ENCODE measurements at places on chromosomes 12 and 14.

GRCh38 chr12:128637642-128638606, 185.8 kb downstream of the SLC15A4 start:
- no peak for DNase-seq

- no peak for DNase-seq
Observed at GRCh38 chr14:58822856-58823255, 185.1 kb downstream of the DACT1 start.

DNA sequence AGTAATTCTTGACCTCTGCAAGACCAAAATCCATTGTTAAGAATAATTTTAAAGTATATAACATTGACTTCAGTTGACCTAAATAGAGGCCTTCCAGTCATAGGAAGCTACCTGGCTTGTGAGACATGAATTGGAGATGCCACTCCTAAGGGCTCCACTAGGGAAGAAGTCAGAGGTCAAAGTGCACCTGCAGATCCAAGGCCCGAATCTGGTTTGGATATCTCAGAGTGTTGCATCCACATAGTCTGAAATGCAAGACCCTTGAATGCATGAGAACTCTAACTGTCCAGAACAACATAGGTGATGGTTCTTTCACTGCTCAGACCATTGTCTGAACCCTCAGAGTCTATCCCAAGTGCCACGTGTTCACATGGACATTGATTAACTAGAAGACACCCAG, 22.4 kb downstream of the RFX4 start:
- no peak for DNase-seq

- DNase-seq = no peak
Observed at GRCh38 chr12:58925751-58926150, 5.4 kb upstream of the LRIG3 start.

- DNase-seq = no peak
Observed at GRCh38 chr14:91354221-91354916, 63.3 kb downstream of the CCDC88C start.

GRCh38 chr12:71854594-71854993, 15.0 kb downstream of the TBC1D15 start:
- DNase-seq = no peak

GRCh38 chr14:85934886-85935254, 404.9 kb downstream of the FLRT2 start:
- DNase-seq = no peak

DNA sequence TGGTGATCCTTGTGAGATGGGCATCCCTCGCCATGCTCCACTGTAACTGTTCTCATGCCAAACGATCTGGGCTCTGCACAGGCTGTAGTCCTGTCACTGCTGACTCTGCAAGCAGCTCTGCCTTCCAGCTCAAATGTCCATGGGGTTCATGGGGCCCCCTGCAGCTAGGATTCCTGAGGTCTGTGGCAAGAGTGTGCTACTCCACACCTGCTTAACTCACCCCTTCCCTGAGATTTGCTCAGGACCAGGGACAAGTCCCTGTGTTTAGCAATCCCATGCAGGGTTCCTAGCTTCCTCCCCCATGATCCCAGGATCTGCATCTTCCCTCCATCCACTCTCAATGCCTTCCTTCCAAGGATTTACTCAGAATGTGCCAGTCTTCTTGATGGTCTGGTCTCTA, 241.0 kb downstream of the ASCL1 start:
- no peak for DNase-seq

DNA sequence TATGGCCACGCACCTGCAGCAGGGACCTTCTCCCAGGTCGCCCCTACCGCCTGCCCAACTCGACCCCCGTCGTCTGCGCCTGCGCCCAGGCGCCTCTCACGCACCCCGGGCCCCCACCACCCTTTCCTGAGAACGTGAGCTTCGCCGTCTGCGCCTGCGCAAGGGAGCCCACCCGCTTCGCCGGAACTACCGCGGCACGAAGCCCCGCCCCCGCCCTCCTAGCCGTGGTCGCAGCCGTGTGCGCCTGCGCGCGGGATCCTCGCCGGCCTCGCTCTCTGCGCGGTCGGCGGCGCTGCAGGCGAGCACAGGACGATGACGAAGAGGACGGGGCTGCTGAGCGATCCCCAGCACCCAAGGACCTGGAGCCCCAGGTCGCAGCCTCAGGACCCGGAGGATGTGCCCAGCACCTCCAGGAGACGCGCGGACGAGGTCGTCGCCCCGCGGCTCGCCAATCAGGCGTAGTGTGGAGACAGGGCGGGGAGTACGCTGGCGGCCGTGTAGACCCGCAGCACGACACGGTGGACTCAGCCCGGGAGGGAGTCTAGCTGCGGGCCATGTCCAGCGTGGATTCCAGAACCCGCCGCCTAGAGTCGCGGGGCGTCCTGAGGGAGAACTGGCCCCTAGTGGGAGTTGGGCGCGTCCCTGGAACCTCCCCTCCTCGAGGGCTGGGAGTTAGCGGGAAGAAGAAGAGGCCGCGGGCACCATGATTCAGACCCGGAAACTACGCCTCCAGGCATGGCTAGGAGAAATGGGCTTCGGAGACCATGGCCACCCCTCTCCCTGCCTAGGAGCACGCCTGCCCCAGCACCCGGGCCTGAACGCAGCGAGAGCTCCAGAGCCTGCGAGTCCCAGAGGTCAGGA, 1120.8 kb upstream of the TMEM132C start:
- DNase-seq = no peak

DNA sequence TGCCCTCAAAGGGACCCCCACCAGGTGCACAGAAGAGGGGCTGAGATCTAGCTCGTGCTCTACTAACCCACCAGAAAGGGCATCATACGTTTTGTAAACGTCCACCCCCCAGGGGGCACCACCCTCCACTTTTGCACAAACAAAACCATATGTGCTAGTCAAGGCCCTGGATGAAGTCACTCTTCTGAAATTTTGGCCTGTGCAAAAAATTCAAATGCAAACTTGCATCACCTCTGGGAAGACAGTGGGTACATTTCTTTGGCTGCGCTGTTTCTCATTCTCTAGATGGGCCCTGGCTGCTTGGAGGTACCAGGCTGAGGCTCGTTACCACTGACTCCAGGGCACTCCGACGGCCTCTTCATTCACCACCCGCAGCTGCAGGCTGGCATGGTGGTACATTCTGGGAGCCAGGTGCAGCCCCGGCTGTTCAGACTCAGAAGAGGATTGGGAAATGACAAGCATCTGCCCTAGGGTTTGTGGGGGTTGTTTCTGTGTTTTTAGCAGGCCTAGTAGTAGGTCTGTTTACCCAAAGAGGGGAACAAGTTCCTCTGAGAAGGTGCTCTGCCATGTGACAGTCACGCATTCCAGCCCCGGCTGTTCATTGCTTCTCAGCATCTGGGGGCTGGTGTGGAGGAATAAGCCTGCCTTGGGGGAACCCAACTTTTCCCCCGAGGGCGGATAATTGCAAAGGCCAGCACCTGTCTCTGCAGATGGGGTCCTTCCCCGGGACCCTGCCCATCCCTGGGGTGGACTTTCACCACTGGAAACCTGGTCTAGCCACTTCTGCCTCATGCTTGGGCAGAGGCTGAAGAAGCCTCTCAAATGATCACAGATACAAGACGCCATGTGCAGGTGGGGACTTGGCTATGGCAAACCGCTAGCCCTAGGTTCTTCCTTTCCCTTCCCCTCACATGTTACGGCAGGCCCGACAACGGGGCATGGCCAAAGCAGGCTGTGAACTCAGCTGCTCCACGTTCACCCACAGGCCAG, 147.6 kb downstream of the DPF3 start:
- no peak for DNase-seq

DNA sequence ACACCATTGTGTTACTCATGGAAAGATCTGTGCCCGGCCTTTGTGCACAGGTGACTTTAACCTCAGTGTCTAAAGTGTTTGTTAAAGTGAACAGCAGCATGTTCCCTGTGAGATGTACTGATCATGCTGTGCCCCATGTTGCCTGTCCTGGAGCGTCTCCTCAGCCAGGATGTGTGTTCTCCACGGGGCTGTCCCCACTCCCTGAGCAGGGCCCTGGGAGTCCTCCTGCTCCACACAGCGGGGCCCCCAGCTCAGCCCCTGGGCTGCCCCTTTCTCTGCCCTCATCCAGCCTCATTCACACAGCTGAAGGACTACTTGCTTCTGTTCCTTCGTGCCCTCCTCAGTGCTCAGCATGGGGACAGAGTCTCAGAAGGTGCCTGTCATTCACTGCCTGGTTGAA, 131.5 kb downstream of the SLC38A6 start:
- no peak for DNase-seq

GRCh38 chr14:96145116-96145864, 59.3 kb upstream of the BDKRB2 start:
- DNase-seq = no peak

GRCh38 chr14:103931422-103931821, 3.2 kb downstream of the TDRD9 start:
- DNase-seq = no peak

DNA sequence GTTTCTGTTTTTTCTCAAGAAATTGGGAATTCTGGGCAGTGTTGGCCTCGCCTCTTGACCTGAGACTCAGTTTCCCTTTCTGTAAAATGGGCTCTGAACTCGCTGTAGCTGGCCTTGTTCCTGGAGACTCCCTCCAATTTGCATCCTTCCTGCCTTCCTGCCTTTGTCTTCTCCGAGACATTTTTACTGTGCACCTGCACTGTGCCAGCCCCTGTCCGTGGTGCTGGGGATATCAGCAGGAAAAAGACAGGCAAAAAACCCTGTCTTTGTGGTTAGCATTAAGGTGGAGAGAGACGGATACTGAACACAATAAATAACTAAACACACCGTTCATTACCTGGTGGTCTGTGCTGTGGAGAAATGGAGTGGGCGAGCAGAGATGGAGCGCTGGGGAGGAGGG, 129.8 kb downstream of the AACS start:
- no peak for DNase-seq

GRCh38 chr14:101511620-101512375, 49.5 kb upstream of the DIO3 start:
- DNase-seq = no peak

GRCh38 chr12:57179331-57180086, 32.1 kb upstream of the LRP1-AS start:
- DNase-seq = no peak

- DNase-seq = no peak
Observed at GRCh38 chr12:70598467-70599193, 38.6 kb downstream of the PTPRB start.

DNA sequence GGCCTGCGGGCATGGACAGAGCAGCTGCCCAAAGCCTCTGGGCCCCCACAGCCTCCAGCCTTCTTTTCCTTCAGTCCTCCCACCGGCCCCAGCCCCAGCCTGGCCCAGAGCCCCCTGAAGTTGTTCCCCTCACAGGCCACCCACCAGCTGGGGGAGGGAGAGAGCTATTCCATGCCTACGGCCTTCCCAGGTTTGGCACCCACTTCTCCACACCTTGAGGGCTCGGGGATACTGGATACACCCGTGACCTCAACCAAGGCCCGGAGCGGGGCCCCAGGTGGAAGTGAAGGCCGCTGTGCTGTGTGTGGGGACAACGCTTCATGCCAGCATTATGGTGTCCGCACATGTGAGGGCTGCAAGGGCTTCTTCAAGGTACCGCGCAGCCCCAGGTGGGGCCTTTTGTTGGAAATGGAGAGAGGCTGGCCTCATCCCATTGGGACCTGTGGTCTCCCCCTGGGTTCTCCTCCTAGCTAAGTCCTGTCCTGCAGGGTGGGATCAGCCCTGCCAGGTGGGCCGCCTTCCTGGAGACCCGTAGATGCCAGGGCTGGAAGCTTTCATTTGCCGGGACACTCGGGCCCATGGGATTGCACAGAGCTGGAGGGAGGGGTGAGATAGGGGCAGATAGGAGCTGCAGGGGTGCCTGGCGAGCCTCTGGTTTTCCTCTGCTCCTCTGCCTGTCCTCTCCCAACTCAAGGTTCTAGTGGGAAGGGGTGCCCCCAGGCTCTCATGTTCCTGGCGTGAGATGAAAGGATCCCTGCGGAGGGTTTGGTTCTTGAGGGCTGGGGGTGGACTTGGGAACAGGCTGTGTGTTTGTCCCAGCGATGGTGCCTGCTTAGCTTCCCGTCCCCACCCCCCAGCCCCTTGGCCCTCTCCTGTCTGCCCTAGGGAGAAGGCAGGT, 3.8 kb downstream of the NR4A1 start:
- no peak for DNase-seq

- no peak for DNase-seq
Observed at GRCh38 chr12:77980782-77981181, 150.1 kb downstream of the NAV3 start.

DNA sequence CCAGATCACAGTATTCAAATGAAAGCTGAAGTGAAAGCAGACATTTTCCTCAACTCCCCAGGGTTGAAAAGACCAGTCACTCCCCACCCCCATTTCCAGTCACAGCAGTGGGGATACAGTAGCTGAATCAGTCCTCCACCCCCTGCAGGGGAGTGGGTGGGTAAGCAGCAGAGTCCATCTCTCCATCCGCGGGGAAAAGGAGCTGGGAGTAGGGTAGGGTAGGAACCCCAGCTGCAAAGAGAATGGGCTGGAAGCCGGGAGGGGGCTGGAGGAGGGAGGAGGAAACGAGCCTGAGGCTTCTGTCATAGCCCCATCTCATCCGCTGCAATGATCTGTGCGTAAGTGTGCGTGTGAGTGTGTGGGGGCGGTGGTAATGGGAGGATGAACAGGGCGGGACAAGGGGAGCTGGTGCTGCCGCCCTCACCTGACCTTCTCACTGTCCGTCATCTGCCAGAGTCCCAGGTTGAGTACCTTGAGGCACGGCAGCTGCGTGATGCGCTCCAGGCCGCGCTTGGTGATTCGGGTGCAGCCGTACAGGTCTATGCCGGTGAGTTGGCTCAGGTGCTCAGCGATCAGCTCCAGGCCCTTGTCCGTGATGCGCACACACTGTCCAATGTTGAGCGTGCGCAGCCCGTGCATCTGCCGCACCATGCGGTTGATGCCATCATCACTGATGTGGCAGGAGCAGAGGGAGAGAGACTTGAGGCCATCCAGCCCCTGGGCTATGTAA, 1.8 kb downstream of the FBXL14 start:
- DNase-seq = no peak

DNA sequence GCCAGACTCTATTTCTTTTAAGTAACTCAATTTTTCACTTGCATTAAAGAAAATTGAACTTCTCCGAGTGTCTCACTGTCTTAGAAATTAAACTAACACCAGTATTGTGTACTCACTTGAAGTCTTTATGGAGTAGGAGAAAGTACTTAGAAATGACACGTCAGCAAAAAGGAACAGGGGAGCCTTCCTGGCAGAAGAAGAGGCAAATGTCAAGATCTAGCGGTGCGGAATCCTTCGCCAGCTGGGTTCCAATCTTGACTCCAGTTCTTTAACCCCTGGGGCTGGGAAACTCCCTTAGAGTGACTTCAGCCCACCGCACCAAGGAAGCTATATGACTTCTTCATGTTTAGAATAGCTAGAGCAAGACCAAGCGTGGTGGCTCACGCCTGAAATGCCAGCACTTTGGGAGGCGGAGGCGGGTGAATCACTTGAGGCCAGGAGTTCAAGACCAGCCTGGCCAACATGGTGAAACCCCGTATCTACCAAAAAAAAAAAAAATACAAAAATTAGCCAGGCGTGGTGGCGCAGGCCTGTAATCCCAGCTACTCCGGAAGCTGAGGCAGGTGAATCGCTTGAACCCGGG, 34.4 kb downstream of the WBP11 start:
- DNase-seq = no peak

GRCh38 chr12:59173695-59174094, 253.4 kb upstream of the LRIG3 start:
- no peak for DNase-seq

DNA sequence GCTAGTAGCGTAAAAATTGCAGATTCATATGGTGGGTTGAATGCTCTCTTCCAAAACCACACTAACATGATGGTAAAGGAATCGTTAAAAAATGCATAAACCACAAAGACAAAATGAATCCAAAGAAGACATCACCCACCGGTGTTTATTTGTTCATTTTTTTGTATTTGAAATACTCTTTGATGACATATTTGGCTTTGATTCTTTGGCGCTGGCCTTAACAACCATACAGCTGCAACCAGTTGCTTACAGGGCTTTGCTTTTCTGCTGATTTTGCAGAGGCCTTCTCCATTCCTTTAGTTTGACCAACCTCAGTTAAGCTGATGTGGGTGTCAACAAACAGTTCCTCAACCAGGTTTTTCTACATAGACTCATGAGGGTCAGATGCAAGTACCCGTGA, 103.5 kb downstream of the CACNA1C start:
- no peak for DNase-seq

Data from NCI-H1048 (cell line).